NCI-H2029 (cell line): ENCODE measurements at places on chromosomes 6 and 20.

GRCh38 chr6:90251295-90251992 is 45.2 kb downstream of the BACH2 start:
- no peak for DNase-seq

GRCh38 chr6:41072836-41073202 is at the start of gene NFYA:
TSS of gene NFYA (plus strand) at chr6:41072974. CDS start at chr6:41079090, 6,116 bp downstream.
- no peak for DNase-seq

- DNase-seq, result no peak
Measured at GRCh38 chr6:15061908-15062515, 183.9 kb upstream of the JARID2 start.

- no peak for DNase-seq
Measured at GRCh38 chr6:147528511-147529145, 20.1 kb downstream of the SAMD5 start.

GRCh38 chr6:160781298-160781697 is 79.3 kb downstream of the PLG start:
- DNase-seq, result no peak

DNA sequence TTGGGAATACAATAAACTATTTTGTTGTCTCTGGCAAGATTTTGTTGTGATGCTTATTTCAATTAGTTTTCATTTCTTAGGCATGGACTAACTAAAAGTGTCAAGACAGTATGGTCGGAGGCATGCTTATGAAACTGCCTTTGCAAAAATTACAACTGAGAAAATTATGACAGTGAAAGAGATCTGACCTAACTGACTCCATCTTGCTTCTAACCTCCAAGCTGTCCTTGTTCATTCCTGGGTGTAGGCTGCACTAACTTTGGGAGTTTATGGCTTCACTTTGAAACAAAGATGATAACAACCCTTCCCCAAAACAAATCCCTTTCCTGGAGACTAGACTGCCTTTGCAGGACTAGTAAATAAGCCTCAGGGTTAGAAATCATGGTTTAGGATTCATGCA is 4.1 kb upstream of the SHLD1 start:
- DNase-seq, result no peak
